ENCODE measurements at places on chromosomes 12 and 14. TPM values are rescaled to one million over a fixed set of nuclear protein-coding genes. Genes with fewer than 3 reads are reported as not detected.

The KRT71 gene
- total RNA-seq: not detected

The RILPL1 gene
- 17.1 TPM for total RNA-seq

The BICDL1 gene
- under 0.01 TPM for total RNA-seq

The AJUBA gene
- total RNA-seq: 17.0 TPM

The REM2 gene
- 0.32 TPM for total RNA-seq

The LARP4 gene
- total RNA-seq: 26.3 TPM

The IL26 gene
- not detected for total RNA-seq

Measured in epithelial cell of alveolus of lung (primary cell).